ENCODE measurements at places on chromosomes 3 and 15.

DNA sequence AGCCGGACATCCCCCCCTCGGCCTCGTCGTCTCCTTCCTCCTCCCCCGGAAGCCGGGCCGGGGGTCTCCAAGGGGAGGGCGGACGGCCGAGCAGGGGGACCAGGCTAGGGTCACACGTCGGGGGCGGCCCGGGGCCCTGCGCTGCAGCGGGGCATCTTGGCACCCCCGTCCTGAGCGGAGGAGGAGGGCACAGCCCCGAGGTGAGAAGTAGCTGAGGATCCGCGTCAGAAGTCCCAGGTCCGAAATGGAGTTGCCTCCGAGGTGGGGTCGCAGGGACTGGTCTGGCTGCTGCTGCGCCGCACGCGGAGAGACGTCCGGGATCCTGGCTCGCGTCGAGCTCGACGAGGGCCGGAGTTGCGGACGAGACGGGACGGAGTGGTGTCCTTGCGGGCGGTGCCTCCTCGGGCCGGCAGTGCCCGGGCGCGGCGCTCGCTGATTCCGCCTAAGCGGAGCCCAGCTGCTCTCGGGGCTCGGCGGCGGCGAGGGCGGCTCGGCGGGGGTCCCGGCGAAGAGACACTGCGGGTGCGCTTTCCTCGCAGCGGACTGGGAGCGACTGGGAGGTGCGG, at the start of gene ADCY5:
Gene ADCY5 (minus strand): TSS at position 555 of the 566 bp plus-strand sequence. CDS start 545 bp downstream, at position 10.
- peak; percentile 16 for DNase-seq

- DNase-seq = no peak
These were observed 66.8 kb downstream of the STAC start for GRCh38 chr3:36447061-36447460.

GRCh38 chr3:64387688-64388087, 162.4 kb upstream of the PRICKLE2 start:
- DNase-seq = no peak

DNA sequence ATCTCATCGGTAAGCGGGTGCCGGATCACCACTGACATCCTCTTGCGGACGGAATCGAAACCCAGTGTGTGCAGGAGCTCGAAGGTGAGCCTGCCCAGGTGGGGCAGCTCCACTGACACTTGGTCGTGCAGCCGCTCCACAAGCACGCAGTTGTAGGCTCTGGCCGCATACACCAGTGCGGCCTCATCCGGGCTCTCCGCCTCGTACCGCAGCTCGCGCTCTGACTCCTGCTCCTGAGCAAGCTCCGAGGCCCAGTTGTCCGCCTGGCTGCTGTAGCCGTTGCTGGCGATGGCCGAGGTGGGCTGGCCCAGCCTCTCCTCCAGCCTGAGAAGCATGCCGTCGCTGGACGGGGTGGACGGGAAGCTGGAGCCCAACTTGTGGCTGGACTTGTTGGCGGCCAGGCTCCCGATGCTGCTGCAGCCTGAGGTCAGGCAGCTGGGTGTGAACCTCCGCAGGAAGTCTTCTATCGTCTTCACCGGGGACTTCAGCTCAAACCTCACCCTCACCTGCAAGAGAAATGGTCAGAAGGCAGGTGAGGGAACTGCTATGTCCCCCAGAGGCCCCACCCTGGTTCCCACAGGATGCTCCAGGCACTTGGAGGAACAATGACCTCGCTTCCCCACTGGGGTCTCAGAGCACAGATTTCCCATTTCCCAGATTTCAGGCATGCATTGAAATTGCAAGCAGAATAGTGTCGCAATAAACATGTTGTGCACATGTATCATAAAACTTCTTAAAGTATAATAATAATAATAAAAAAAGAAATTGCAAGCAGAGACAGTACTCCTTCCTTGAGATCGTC, 149.2 kb downstream of the ATP10A start:
- DNase-seq = no peak

GRCh38 chr3:149971403-149972075, 844 bp upstream of the PFN2 start:
- DNase-seq = peak; percentile 23

GRCh38 chr15:55151631-55152030, 45.1 kb downstream of the RSL24D1 start:
- DNase-seq = no peak

- no peak for DNase-seq
These were observed 93.9 kb downstream of the PCCB start for GRCh38 chr3:136343873-136344555.

DNA sequence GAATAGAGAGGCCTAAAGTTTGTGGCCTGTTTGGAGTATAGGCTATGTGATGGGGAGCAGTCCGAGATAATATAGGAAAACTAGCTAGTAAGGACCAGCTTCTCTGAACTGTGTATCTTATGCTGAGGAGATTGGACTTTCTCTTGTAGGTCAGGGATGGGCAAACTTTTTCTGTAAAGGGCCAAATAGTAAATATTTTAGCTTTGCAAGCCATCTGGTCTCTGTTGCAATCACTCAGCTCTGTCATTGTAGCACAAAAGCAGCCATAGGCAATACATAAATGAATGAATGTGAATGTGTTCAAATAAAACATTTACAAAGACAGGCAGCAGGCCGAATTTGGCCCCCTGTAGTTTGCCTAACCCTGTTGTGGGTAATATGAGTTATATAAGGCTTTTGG, 24.5 kb downstream of the TMOD3 start:
- DNase-seq = no peak

DNA sequence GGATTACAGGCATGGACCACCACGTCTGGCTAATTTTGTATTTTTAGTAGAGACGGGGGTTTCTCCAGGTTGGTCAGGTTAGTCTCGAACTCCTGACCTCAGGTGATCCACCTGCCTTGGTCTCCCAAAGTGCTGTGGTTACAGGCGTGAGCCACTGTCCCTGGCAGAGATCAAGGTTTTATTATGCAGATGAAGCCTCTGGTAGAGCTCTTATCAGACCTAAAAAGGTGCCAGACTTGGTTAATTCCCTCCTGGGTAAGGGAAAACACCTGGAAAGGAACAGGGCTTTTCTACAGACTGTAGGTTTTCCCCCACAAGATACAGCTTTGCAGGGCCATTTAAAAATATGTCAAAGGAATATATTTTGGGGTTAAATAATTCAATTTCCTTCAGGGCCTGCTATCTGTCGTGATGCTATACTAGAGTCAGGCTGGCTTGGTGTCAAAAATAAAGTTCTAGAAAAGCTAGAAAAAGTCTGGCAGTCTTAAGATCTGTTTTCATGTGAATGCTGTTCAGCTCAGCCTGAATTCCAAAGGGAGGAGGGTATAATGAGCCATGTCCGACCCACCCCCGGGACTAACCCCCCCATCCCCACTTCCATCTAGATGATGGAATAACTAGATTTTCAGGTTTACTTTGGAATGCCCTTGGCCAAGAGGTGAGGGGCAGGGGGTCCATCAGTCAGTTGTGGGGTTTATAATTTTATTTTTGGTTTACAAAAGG, 1.9 kb upstream of the BLOC1S6 start:
- no peak for DNase-seq

DNA sequence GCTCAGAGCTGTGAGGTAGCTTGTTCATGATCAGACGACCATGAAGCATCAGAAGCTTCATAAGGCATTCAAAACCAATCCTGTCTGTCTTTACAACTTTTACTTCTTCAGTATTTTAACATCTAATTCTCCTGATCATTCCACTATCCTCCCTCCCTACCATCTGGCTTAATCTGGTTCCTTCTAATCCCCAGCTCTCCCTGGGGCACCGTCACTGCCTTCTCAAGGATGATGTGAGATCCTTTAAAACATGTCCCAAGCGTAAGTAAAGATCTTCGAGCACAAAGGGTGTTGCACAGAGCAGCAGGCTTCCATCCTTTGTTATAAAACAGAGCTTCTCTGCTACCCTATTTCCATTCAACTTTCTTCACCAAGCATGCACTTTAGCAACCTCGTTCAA, 362.7 kb upstream of the ARRDC4 start:
- no peak for DNase-seq

- no peak for DNase-seq
These were observed 87.0 kb upstream of the LMOD3 start for GRCh38 chr3:69209413-69209812.

GRCh38 chr15:51077221-51078153, 17.2 kb downstream of the TNFAIP8L3 start:
- DNase-seq = peak; percentile 87

DNA sequence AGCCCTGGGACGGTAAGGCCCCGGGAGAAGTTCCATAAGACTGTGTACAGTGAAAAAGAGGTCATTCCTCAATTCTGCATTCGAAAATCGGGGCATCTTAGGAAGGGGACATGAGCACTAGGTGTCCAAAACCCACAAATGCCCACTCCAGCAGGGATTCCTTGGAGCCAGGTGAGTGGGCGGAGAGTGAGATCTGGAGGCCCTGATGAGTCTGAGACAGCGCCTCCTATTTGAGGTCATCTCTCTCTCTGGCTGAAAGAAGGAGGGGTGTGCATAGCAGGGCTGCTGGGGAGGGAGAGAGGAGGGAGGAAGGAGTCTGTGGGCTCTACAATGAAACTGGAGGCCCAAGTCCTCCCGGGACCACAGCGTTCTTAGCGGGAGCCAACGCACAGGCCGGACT, 38.1 kb upstream of the LACTB start:
- DNase-seq = no peak

- no peak for DNase-seq
These were observed 171.8 kb downstream of the EPHA6 start for GRCh38 chr3:96986241-96986640.

DNA sequence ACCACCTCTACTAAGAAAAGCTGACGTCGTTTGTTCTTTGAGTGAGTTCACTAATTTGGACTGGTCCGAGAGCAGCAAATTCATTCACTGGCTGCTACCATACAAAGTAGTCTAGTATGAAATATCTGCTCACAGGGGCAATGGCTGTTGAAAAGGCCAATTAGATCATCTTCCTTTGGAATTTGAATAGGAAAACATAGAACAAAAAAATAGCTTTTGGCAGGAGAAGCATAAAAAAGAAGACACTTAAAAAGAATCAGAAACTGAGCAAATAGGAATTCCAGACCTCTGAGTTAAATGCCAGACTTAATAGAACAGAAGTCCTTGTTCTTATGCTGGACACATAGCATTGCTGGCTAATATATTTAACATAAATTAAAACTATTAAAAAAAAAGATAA, 159.3 kb downstream of the IL1RAP start:
- DNase-seq = no peak

- peak; percentile 84 for DNase-seq
These were observed 65.6 kb downstream of the SLC6A6 start for GRCh38 chr3:14467814-14468620.

DNA sequence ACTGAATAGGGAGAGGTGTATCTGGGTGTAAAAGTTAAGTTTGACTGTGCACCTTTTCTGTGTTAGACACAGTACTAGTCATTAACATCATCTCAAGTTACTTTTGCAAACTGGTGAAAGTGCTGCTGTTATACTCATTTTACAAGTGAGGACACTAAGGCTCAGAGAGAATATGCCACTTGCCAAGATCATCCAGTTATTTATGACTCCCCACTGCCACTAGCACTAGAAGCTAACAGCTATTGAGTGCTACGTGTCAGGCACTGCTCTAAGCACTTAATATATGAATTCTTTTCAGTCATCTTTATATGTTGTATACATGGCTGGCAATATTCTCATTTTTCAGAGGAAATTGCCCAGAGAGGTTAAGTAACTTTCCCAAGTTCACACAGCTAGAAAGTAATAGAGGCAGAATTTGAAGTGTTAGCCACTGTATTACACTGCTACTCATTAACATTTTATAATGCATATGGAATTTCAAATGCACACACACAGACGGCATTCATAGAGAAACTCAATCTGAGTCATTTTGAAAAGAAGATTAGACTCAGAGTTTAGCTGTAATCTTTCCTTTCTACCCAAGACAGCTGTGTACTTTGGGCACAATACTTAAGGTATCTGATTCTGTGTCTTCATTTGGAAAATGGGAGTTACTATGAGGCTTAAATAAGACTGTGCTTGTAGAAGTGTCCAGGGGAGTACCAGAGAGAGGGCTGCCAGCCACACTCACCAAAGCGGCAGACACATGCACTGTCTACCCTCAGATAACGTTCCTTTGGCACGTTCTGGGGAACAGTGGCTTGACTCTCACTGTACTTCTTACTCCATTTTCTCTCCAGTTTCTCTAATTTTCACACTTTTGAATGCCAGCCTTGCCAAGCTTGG, 1.3 kb upstream of the MASP1 start:
- DNase-seq = no peak

DNA sequence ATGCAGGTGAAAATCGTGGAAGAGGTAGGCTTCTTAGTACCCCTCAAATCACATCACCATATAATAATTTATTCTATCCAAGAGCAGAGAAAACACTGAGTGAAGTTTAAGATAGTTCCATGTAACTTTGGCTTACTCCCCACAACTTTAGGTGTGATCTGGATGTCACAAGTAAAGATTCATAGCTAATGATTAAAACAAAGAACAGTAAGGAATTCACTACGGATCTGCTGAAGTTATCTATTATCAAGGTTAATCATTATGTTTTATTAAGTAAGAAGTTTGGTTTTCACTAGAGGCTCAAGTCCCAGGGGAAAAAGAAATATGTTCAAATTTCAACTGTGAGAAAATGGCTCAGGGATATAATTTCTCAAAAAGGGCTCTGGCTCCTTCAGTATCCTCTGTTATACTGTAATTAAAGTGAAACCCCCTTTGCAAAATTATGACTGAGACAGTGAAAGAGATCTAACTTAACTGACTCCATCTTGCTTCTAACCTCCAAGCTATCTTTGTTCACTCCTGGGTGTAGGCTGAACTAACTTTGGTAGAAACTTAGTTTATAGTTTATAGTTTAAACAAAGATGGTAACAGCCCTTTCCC, 17.1 kb downstream of the CD80 start:
- DNase-seq = no peak

DNA sequence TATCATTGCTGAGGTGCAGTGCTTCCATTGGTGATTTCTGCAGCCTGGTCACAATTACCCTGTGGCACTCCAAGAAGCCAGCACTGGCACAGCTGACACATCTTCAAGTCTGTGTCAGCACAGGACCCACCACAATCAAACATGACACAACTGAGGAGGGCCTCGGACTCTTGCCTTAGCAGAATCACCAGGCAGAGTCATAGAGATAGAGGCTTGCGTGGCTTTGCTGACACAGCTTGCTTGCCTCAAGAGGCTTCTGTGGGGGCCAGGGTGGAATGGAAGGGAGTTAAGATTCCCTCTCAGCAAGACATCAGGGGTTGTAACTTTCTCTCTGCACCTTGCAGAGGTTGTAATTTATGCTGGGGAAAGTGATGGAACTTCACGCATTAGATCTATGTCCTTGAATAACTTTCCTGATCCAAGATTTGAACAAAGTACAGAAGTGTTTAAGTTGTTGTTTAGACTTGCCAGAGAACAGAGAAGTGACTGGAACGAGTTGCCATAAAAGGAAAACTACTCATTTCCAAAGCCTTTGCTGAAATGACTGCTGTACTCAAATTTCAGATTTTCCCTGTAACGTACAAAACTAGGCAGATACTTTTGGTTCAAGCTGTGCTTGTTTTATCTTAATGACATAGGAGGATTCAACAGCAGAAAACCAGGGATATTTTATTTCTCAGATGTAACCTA, 170.7 kb downstream of the DIPK2A start:
- no peak for DNase-seq

- peak; percentile 47 for DNase-seq
These were observed 31.8 kb downstream of the FSTL1 start for GRCh38 chr3:120418866-120419490.

- DNase-seq = no peak
These were observed 8.9 kb downstream of the CA12 start for GRCh38 chr15:63372753-63373152.
